ENCODE measurements at places on chromosomes 1 and 21.

- no peak for DNase-seq
Measured at GRCh38 chr1:230145505-230145899, 78.5 kb downstream of the GALNT2 start.

GRCh38 chr1:192516776-192517297, 58.7 kb upstream of the RGS1 start:
- peak; percentile 97 for DNase-seq

DNA sequence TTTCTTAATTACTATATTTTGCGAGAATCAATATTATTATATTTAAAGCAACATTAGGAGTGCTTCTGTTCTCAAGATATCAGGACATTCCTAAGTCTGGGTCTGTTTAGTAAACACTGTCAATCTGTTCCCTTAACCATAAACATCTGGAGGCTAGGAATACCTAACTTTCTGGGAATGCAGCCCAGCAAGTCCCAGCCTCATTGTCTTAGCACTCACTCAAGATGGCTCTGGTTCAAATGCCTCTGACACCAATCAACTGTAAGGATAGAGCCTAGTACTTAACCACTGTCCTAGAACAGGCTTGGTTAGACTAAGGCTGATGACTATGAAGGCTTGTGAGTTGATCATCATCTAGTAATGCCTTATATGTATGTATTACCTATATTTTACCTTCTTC, 61.5 kb downstream of the TNN start:
- no peak for DNase-seq

DNA sequence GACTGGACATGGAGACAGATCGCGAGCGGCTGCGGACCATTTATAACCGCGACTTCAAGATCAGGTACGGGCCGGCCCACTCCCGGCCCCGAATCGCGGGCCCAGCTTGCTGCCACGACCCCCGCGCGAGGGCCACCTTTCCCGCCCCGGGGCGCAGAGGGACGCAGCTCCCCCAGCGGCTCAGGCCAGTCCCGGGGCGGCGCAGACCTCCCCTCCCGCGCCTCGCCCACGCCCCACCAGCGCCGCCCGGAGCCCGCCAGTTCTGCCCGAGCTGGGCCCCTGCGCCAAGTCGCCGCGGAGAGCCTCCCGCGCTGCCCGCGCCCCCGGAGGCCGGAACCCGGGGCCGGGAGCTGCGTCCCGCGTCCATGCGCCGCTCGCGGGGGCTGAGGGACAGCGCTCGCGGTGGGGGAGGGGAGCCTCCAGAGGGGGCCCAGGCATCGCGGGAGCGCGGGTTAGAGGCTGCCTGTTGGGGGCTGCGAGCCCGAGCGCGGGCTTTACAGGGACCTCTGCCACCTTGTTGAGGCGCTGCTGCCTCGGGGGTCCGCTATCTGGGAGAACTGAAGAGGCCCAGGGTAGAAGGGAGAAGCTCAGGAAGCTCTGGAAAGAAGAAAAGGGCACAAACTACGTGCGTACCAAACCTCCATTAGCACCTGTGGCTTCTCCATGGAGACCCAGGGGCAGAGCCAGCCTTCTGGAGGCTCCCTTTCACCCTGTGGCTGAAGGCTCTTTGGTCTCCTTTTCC, 698 bp downstream of the MOV10 start:
- no peak for DNase-seq

DNA sequence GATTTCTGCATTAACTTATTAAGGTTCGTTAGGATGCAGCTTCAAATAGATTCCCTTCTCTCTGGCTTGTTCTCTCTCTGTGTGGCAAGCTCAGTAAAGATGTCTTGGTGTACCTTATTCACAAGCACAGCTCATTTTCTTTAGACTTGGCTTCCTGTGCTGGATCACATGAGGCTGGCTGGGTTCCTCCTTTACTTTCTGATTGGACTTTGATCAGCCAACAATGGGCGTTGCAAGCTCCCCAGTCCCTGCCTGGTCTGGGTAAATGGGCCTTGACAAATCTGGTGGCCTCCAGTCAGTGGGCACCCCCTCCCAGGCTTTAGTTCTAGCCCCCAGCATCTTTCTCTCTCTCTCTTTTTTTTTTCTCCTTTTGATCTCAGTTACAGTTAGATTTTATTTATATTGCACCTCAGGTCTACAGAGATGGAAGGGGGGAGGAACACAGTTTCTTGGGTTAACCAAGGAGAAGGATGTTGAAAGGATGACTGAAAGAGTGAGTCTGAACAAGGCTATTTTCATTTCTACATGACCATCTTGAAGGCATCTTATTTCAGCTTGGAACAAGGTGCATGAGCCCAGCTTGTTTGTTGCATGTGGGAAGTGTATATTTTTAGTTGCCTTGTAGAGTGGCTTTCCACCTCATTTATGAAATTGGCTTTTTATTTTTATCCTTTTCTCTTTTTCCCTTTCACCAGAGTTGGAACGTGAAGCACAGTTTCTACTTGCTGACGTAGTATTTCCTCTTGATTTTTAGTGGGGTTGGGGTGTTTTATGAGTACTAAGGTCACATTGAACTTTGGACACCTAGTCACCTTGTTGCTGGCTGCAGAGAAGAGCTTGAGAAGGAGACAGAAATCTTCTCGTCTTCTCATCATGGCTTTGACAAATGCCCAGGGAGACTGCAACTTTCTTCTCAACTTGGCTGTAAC, 77.1 kb downstream of the PBX1 start:
- DNase-seq = no peak
